ENCODE measurements at places on chromosomes 7 and 10.

DNA sequence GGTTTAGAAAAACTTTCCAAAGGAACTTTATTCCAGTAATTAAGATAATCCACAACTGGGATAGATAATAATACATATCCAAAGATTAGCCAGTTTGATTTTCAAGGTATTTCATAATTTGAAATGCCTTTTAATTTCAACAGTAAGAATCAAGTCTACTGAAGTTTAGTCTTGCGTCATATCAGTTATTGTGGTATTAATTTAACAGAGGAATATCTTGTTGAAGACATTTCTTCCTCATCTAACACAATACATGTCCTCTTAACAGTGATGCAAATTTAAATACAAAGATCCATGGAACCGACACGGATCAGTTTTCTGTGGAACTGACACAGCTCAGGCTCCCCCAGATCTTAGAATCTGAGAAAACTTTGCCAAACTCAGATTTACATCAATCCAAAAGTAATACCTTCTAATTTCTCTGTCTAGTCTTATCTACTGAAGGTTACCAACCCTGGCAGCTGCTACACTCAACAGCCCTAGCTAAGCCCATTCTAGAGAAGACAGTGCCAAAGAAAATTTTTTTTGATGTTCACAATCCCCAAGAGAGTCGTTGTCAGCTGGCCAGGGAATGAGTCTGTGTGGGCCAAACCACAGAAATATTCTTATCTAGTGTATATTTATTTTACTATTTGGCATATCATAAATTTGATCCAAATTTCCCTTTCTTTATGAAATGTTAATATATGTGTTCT lies 365.2 kb upstream of the MEOX2 start:
- no peak for DNase-seq

DNA sequence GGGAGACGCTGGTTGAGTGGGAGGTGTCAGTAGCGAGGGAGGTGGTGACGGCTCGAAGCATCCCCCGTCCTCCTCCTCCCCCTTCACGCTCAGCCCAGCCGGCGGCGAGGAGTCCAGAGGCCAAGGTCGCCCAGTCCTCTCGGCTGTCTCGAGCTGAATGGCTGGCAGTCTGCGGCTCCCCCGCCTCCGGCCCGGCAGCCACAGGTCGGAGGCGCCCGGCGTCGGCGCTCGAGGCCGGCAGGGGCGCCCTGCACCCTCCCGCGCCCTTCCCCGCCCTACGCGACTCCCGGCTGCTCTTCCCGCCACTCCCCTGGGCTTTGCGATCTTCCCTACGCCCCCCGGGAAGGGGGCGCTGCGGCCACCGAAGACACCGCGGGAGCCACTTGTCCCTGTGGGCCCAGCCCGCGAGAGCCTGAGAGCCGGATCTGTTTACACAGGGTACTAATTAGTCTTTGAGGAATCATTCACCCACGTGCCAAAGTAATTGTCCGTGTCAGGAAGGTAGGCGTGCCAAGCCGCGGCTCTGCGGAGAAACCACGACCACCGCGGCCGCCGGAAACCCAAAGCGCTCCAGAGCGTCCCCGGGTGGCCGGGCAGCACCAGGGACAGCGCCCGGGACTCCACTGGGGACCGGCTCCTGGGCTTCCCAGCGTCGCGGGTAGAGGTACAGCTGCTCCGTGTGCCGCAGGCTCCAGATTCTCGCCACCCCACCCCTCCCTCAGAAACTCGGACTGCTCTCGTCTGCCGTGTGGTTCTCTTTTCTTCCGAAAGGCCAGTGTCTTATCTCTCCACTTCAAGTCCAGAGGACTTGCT lies at the start of gene NXPH1:
NXPH1 (plus strand) TSS at position 133 of the 813 bp plus-strand sequence.
- peak; percentile 3 for DNase-seq

- peak; percentile 66 for DNase-seq
Measured at GRCh38 chr10:65570143-65571010, 1355.5 kb upstream of the LRRTM3 start.

DNA sequence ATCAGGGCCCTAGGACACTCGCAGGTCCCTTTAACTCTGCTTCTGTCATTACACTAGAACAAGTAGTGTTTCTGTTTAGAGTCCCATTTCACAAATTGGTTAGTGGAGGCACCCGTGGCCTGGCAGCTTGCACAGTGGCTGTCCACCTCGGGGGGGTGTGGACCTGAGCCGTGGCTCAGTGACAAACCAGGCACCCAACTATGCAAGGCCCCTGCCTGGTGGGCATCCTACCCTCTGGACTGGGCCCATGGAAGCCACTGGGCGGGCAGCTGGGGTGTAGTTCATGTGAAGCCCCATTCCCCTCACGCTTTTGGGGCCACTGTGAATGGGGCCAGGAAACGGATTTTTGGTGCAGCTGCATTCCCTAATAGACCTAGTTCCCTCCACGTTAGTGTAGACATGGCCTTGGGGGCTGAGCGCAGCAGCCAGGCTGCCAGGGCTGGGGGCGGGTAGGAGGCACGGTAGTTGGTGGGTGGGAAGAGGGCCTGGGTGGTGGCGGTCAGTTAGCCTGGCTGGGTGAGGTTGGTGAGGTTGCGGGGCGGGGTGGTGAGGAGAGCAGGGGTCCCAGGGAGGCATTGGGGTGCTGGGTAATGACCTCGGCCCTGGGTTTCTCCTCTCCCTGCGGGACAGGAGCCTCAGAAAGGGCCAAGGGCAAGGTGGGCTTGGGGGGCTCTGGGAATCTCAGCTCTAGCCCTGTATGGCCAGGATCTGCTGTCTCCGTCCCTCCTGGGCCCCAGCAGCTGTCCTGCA lies 18.7 kb downstream of the ZNF316 start:
- DNase-seq: no peak

DNA sequence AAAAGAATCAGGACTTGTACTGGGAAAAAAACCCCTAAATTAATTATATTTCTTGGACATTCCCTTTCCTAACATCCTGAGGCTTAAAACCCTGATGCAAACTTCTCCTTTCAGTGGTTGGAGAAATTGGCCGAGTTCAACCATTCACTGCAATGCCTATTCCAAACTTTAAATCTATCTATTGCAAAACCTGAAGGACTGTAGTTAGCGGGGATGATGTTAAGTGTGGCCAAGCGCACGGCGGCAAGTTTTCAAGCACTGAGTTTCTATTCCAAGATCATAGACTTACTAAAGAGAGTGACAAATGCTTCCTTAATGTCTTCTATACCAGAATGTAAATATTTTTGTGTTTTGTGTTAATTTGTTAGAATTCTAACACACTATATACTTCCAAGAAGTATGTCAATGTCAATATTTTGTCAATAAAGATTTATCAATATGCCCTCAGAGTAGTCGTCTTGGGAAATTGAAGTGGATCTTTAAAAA lies 6.6 kb downstream of the EMX2 start:
- DNase-seq: no peak

- DNase-seq: no peak
Measured at GRCh38 chr10:69757553-69758309, 44.0 kb upstream of the COL13A1 start.

GRCh38 chr10:18737236-18737635 lies 78.0 kb downstream of the ARL5B start:
- DNase-seq: peak; percentile 60

- DNase-seq: no peak
Measured at GRCh38 chr10:13754277-13754676, 167.5 kb downstream of the PRPF18 start.

DNA sequence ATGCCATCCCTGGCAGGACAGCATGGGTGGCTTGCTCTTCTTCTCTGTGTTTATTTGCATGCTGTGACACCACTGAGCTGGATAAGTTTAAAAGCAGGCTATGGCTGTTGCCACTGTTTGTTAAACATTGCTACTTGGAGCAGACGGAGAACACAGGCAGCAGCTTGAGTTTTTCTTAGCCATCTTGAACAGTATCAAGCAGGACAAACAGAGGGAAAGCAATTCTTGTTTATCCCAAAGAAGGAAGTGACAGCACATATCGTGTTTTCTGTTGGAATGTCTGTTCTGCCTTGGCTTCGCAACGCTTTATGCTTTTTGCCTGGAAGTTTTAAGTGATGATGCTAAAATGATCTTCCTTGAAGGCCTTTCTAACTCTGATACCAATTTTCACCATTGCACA lies 73.8 kb downstream of the MKX start:
- DNase-seq: no peak

DNA sequence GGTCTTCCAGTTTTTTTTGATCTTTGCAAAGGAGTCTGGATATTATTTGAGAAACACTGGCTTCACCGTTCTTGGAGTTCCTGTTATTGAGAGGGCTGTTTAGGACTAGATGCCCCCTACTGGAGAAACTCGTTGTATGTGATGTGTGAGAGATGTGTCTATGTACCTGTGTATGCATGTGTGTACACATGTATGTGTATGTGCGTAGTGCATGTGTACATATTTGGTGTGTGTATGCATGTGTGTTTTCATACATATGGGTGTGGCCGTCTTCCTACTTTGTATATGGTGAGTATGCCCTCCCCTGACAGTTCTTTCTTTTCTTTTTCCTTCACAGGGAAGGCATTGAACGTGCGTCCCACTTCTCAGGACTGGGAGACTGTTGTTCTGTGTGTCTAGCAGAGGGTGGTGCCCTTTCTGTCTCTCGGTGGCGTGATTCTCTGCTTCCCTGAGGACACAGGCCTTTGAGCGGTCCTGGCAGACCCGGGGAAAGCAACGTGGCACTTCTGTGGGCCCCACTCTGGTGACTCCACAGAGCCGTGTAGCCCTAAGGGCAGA lies 3.0 kb upstream of the CALHM3 start:
- peak; percentile 71 for DNase-seq

DNA sequence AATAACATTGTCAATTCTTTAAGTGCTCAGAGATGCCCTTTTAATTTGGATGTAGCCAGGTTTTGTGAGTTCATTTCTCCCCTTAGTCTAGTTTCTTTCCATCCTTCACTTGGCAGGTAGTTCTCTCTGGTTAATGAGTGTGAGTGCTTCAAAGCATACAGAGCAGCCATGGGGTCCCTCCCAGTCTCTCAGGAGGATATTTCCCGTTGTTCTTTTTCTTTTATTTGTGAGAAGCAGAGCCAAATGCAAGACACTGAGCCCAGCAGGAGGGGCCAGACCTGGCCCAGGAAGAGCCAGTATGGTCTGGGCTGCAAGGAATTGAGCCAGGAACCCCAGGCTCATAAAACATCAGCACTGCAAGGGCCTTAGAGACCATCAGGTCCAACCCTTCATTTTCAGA lies 52.4 kb downstream of the PLCE1 start:
- DNase-seq: no peak

- DNase-seq: peak; percentile 96
Measured at GRCh38 chr10:75547391-75548298, 116.2 kb downstream of the LRMDA start.

DNA sequence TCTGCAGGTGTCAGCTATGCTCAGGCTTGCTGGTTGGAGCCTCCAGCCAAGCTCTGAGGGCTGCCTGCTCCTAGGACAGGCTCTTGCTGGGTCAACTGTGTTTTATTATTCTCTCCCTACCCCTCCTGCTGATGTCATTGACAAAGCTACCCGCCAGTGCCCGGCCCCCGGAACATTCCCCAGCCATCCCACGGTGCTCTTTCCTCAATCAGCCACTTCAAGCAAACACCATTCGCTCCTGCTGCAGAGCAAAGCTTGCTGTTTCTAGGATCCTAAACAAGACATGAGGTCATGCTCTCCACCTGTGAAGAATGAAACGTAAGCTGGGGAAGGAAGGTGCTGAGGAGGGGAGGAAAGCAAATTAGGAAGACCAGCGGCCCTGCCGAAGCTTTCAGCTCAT lies 2.1 kb upstream of the C10orf71 start:
- DNase-seq: no peak

- DNase-seq: no peak
Measured at GRCh38 chr10:46329690-46330016, 42.9 kb downstream of the ANTXRL start.

GRCh38 chr7:47338026-47338425 lies 243.9 kb downstream of the TNS3 start:
- no peak for DNase-seq

DNA sequence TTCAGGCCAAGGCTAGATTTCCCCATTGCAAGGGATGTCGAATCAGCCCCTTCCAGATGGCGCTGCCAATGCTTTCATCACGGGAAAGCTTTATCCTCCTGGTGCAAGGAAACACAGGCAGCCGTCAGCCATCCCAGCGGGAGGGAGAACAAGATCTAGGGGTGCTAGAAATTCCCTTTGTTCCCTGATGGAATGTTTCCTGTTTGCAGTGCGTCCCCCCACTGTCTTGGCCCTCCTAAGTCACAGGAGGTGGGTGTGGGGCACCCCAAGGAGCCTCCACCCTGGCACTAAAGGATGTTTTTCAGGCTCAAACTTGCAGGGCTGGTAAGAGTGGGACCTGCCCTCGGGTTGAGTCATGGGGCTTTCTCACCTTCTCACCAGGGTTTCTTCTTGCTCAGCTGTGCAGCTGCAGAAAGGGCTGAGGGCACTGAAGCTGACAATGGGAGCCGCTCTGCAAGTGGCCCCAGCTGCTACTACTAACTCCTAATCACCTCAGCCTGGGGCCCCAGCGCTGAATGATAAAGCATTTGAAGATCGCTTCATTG lies 103.6 kb downstream of the PRPF18 start:
- DNase-seq: no peak

DNA sequence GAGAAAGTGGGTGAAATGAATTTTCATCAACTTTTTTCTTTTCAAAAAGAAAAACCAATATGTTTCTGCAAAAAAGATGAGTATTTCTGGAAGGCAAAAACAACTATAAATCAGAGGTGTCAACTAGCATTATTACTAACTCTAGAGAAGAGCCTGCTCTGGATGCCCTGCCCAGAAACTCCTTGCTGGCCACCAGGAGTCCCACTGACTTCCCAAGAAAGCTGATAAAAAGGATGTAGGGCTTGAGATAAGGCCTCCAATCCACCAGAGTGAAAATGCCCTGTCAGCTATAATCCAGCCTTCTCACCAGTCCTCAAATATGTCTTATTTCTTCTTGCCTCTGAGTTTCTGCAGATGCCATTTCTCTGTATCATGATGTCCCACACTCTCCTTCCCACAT lies 16.7 kb upstream of the FZD1 start:
- no peak for DNase-seq

DNA sequence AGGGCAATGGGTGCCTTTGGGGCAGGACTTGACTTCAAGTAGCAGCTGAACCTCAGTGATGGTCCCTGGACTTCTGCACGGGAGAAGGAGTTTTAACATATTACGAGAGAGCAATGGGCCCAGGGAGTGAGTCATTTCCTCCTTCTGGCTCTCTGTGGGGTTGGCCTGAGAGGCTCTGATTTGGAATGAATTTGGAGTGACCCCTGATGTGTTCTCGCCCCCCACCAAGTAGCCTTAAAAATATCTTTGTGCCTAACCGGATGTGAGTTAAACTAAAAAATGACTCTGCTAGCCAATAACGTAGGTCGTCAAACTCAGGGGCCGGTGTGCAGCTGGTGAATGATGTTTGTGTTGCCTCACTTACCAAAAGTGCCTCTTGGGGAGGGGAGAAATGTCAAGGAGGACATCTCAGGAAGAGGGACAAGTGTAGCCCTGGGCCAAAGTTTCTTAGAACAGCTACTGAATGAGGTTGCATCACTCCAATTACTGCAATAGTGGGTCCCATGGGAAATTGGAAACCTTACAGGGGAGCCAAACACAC lies 656.6 kb downstream of the INHBA start:
- peak; percentile 83 for DNase-seq

Measured in M059J (cell line).